Activated CD4-positive, alpha-beta T cell treated with anti-CD3 and anti-CD28 coated beads for 1 hour (primary cell): ENCODE measurements at places on chromosomes 4 and X.

DNA sequence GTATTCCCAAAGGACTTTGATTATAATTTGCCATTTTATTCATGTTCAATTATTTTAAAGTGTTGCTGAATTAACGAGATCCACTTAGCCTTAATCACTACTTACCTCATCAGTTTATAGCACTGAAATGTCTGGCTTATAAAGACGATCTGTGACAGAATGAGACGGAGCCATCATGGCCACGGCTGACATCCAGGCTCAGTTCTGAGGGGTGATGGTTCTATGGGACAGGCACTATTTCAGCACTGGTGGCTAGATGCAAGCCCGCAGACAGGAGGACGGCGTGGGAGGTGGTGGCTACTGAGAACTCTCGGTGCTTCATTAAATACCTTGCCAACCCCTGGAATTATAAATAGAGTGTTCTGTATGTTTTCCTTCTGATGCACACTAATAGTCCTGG is 1084.2 kb upstream of the TENM3 start:
- no peak for DNase-seq

- DNase-seq, result no peak
Observed at GRCh38 chr4:73440653-73441052, 4.6 kb downstream of the AFP start.

- no peak for DNase-seq
Observed at GRCh38 chrX:39710776-39711175, 387.0 kb downstream of the BCOR start.

GRCh38 chrX:45266456-45266855 is 65.8 kb upstream of the DIPK2B start:
- no peak for DNase-seq

- DNase-seq, result no peak
Observed at GRCh38 chr4:83558680-83559079, 22.8 kb downstream of the GPAT3 start.

DNA sequence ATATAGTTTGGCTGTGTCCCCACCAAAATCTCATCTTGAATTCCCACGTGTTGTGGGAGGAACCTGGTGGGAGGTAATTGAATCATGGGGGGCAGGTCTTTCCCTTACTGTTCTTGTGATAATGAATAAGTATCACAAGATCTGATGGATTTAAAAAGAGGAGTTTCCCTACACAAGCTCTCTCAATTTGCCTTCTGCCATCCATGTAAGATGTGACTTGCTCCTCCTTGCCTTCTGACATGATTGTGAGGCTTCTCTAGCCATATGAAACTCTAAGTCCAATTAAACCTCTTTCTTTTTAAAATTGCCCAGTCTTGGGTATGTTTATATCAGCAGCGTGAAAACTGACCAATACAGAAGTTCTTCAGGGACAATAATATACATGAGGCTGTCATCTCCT is 425.1 kb downstream of the PABPC4L start:
- no peak for DNase-seq

DNA sequence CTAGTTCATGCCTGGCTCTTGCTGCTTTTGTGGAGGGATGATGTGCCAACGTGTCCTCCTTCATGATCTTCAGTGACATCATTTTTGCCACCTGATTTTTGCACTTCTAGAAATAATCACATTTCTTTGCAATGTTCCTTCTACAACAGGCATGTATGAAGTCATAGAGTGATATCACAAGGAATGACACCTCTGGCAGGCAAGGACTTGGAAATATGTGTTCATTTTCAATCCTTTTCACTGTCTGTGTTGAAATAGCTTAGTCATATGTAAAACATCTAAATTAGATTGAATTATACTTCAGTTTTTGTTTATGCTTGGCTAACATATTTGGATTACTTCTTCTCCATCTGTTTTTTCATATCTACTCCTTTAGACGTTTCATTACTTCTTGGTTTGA is 221.2 kb upstream of the STK26 start:
- no peak for DNase-seq

DNA sequence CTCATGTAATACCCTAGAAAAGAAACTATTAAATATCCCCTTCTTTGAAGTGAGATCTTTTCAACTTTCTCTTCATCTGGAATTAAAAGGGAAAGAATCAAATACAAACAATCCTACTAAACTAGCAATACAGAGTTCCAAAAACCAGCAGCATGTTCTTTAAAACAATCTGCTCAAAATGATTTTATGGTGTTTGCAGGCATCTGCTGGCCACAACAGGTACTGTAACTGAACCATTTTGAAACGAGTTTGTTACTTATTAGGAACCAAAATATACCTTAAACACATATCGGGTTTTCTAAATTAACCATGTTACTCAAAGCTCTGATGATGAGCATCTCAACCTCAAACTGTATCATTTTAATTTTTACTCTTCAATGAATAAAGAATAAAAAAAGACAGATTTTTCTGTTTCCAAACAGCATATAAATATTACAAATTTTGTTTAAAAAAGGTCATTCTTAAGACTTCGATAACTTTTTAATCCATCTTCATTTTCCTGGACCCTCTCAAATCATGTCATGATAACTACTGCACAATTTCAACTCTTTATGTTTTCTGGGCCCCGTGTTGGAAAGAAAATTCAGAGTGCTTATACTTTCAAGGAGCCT is 56.5 kb downstream of the ARAP2 start:
- no peak for DNase-seq

GRCh38 chrX:13216139-13216538 is 103.7 kb downstream of the ATXN3L start:
- no peak for DNase-seq

GRCh38 chrX:47802589-47802988 is 34.1 kb upstream of the ZNF81 start:
- no peak for DNase-seq

GRCh38 chrX:44723426-44723825 is 120.4 kb upstream of the DUSP21 start:
- no peak for DNase-seq

DNA sequence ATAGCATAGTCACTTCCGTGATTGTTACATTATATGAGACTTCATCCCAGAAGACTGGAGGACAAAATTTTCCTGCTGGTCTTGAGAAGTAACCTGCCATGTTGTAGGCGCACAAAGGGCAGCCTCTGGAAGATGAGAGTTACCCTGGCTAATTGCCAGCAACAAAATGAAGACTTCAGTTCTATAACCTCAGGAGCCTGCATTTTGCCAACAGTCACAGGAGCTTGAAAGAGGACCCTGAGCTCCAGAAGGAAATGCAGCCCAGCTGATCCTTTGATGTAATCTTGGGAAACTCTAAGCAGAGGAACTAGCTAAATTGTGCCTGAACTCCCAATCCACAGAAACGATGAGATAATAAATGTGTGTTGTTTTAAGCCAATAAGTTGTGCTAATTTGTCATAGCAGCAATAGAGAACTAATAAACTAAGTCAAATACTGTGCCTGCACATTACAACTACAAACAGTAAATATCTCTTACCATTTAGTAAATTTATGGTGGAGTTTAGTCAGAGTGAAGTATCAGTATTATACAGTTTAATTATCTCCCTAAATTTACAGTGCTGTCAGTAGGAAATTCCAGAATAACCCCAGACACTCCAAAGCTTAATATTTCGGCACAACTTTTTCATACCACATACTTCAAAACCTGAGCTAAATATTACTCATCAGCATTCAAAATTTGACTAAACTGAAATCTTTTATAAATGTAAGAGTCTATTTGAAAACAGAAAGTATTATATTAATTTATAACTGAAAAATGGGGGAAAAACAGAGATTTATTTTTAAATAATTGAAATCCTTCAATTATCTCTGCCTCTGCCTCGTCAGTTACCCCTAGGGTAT is 90.1 kb upstream of the MAPK10 start:
- no peak for DNase-seq
